Activated T-cell treated with anti-CD3 and anti-CD28 coated beads for 1 hour (primary cell): ENCODE measurements at places on chromosomes 6 and 20.

DNA sequence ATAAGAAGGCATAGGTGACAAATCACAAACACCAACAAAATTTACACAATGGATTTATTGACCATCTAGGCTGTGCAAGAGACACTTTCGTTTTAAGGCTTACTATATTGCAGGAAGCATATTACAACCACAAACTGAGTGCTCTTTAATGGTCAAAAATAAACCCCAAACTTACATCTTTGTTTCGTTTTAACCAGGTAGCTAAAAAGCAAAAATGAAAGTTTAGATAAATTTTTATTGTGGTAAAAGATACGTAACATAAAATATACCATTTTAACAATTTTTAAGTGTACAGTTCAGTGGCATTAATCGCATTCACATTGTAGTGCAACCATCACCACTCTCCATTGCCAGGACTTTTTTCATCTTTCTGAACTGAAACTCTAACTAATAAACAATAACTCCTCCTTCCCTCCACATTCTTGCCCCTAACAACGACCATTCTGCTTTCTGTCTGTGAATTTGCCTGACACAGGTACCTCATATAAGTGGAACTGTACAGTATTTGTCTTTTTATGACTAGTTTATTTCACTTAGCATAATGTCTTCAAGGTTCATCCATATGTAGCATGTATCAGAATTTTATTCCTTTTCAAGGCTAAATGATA, 32.3 kb upstream of the DUSP22 start:
- no peak for DNase-seq

DNA sequence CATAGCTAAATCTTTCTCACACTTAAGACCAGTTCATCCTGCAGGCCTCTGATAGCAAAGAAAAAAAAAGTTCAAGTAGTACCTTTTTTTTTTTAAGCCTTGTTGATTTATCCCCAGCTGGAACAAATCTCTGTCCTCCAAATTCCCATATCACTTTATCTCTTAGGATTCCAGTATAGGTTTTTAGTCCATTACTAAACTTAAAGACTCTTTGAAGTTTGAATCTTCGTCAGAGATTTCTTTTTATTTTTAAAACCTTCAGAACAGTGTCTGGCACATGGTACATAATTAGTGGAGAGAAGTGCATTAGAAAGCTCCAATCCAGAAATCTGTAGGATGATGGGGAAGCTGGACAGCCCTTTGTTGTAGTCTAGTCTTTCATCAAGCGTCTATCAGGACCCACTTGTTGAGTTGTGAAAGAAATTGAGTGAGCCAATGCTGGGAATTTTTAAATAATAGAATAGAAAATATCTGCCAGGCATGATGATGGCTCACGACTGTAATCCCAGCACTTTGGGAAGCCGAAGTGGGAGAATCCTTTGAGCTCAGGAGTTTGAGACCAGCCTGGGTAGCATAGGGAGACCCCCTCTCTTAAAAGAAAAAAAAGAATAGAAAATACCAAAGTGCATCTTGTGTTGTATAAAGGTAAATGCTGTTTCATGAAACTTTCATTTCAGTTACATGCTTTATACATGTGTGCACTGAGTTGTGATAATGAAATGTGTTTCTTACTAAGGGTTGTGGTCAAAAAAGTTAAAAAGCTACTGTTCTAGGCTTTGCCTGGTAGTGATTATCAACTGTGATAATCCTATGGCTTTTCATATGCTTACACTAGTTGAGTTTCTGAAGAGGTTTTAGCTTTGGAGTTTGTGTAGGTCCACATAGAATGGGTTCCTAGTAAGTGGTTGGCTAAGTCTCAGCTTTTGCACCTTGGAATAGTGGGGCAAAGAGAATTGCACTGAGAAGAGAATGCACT, 3.2 kb downstream of the NFYA start:
- no peak for DNase-seq

- DNase-seq: no peak
Observed at GRCh38 chr6:109019911-109020310, 74.7 kb downstream of the SESN1 start.

DNA sequence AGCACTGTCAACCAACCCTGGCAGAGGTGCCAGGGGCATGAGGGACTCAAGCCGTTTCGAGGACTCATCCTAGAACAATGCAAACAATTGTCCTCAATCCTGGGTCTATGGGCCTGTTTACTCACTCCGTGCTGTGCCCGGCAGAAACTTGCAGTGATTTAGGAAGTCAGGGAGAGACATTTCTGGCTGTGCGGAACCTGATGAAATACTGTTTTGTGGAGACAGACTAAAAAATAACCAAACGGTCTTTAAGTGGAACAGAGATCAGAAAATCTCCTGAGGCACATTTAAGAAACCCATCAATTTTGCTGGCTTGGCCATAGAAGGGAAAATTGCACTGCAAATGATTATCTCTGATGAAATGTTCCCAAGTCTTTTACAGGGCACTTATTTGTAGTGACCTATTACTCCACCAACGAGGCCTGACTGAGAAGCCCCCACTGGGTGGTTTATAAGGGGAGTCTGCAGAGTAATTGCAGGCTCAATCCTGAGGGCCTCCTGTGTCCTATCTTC, 79.8 kb upstream of the KCNK16 start:
- DNase-seq: no peak

DNA sequence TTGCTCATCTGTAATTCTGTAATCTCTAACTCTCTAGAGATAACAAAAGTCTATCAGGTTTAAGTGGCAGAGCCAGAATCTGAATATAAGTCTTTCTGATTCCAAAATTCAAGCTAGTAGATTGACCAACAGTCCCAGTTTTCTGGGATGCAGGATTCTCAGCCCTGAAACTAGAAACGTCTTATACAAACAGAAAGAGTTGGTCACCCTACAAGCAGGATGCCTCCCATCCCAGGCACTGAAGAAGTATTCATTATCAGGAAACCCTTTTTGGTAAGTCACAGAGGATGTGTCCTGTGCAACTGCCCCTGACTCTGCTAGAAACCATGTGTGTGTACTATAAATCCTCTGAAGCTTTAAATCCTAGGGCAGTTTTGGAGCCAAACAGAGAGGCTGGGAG, 135.0 kb downstream of the CARMIL1 start:
- no peak for DNase-seq

DNA sequence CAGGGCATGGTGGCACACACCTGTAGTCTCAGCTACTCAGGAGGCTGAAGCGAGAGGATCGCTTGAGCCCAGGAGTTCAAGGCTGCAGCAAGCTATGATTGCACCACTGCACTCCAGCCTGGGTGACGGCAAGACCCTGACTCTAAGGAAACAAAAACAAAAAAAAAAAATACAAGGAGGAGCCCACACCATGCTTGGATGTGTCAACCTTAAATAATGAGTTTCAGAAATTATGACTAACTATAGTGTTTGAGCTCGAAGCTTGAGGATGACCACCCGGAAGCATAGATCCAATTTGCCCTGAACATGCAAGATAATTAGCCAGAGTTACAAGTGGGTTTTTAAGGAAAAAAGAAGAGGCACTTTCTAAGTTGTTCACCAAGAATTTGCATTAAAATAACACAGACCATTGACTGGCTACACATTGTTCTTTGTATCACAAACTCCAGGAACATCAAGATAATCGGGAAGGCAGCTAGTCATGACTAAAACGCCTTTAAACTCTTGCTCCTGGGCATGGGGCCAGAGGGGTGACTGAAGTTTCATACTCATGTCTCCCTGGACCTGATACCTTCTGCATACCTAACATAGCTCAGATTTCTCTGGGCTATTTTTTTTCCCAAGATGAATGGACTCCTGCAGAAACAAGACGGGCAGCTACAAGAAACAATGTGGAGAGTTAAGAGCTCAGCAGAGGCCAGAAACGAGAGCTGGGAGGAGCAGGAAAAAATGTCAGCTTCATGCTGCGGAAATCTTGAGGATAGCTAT, 289.6 kb downstream of the PREX1 start:
- DNase-seq: no peak
